ENCODE measurements at places on chromosomes 5 and 9.

DNA sequence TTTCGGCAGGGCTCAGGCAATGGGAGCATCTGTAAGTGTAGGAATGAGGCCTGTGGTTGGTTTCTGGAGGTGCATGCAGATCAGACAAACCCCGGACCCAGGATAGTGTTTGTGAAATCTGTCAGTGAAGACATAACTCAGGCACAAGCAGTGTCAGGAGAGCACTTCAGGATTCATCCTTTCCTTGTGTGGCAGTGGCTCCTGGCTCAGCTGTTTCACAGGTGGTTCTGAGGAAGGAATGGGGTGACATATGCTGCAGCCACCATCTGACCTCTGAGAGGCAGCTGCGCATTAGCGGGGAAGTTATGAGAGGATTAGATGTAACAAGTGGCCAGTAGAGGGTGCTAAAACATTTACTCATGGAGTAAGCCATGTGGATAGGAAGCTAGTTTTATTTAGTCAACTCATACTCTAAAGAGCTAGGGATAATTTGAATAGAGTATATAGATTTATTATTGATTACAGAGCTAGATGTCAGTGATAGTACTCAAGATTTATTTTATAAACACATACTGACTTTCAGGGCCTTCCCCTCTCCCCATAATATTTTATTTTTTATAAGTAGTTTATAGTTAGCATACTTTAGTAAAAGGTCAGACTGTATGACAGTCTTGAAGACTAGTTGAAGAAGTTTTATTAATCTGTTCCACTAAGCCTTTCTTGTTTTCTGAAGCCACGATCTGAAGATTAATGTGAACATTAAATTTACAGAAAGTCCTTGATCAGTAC lies 28.4 kb downstream of the NNT start:
- no peak for DNase-seq

DNA sequence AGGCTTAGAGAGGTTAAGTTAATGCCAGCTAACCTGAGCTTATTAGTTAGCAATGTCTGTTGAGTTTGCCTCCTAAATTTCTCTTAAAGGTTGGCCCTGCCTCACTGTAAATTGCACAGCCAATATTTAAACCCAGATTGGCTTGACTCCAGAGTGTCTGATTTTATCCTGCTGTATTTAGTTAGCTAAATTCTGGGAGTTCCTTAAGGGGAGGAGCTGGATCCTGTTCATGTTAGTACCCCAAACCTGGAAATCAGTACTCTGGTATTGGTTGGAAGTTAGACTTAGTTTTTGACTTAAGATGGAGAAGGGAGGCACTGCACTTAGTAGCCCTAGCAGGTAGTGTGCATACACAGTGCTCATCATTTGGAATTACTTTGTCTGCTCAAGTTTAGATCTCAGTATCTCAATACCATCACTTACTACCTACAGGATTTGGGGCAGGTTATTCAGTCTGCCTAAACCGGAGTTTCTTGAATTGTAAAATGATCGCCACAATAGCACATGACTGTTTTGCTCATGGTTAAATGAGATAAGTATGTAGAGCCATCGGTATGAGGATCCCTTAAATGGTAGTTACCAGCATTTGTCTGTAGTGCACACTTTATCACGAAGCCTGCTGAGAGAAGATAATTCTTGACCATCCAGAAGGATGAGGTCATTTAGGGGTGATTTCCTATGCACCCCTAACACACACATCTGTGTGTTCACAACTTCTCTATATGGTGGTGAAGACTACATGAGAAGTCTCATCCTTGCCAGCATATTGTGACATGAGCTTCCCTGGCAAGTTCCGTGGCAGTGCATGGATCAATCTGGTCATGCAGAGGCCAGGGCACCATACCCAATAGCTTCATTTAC lies 264.8 kb upstream of the TRIM32 start:
- no peak for DNase-seq

GRCh38 chr9:110814159-110814558 lies 145.6 kb downstream of the MUSK start:
- DNase-seq, result no peak

GRCh38 chr9:134039386-134040175 lies 14.3 kb downstream of the BRD3OS start:
- no peak for DNase-seq

GRCh38 chr9:5531101-5531882 lies 21.0 kb downstream of the PDCD1LG2 start:
- no peak for DNase-seq

Measured in stimulated activated CD4-positive, alpha-beta T cell treated with anti-CD3 and anti-CD28 coated beads, Interleukin-15, amount 100 ng/mL, for 48 hours (primary cell).